ENCODE measurements at places on chromosomes 2 and 18.

DNA sequence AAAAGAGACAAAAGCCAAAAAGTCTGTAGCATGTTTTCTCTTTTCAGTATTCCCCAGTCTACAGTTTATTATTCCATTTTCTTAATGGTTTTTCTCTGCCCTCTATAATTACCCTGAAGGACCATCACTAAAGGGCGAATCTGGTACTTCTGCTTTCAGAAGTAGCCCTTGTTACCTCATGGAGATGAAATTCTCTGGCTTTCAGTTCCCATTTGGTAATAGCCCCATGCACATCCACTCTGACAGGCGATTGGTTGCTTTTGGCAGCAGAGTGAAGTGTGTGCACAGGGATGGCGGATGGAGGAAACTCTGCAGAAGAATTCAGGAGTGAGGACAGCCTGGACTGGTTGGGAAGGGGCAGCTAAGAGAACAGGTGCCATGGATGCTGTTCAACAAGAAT lies 66.3 kb upstream of the NABP1 start:
- peak; percentile 66 for DNase-seq

GRCh38 chr2:102597788-102598187 lies 21.6 kb upstream of the SLC9A2 start:
- no peak for DNase-seq

- DNase-seq, result no peak
Observed at GRCh38 chr2:179751163-179751809, 110.1 kb downstream of the ZNF385B start.

DNA sequence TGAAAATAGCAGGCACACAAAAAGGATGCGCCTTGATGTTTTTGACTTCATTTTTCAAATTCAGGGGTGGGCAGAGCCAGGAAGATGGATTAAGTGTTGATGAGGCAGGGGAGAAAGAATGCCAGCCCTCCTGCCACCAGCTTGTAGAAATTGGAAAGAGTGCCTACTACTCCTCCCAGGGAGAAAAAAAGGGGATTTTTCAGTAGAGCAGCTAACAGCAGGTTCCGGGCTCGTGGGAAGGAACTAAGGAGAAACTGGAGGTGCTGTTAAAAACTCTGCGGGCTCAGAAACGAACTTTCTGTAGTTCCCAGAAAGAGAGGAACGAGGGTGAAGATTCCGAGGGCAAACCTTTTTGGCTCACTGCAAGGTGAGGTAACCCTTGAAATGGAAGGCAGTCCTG lies 100.1 kb upstream of the MCFD2 start:
- DNase-seq, result no peak

DNA sequence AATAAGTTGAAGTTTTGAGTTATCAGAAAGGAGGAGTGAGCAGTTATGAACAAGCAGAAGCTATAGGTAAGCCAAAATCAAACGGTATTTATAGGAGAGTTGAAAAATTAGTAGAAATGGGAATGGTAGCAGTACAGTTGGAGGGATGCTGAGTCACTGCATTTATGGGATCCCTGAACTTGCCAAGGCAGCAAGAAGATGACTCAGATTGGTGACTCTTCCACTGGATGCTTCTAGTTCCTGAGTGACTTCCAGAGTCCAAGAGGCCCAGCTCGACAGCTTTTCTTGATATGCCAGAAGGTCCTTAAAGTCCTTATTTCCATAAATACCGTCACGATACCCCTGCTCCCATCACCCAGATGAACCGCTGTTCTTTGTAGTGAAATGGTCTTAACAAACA lies 31.1 kb upstream of the ACTR3 start:
- DNase-seq, result no peak

DNA sequence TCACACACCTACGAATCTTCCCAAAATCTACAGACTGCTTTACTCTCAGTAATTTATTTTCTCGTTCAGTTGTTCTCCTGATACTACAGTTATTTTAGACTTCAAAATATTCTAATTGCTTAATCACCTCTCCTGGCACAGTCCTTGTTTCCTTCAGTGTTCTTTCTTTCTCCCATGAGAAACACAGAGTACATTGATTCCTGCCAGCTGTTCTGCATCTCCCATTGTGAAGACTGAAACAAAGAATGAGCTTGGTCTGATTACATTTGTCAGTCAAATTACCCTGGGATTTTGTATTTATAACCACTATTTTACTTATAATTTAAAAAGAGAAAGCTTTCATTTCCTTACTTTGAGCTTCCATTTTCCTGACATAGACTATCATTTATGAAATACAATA lies 63.9 kb upstream of the TANK start:
- DNase-seq, result no peak

DNA sequence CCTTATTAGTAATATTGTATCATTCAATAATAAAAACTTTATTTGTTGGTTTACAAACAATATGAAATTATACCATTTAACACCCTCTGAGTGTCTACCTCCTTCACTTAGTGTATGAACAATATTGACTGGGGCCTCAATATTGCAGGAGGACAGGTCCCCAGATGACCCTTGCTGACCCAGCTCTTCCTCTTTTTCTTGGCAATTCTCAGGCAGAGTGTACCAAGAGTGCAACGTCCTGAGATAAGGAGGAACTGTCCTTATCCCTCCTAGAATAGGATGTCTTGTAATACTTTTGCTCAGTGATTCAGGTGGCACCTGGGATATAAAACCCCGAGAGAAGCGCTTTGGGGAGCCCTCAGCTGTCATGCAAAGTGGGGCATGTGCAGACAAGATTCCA lies 76.8 kb downstream of the PLA2R1 start:
- DNase-seq, result no peak

DNA sequence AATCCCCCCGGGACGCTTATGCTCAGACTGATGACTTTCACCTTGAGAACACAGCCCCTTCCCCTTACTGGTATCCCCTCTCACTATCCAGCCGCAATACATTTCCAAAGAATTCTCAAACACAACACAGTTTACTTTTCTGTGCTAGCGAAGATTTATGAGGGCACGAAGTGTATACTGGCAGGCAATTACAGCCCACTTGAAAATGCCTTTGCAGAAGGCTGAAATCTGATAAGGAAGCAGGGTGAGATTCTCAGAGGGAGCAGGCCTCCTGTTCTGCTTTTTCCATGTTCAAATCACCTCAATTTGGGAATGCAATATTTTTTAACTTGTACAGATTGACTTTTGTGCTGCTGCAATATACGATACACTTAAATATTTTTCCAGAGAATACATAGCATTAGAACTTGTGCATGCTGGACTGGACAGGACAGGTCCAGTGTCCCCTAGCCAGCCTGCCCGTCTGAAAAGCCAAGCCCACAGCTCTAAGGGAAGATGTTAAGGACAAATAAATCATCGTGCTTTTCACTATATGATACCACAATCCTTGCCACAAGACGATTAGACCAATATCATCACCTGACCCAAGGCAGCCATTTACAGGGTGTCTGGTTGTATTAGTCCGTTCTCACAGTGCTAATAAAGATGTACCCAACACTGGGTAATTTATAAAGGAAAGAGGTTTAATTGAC lies 262.1 kb downstream of the EPHA4 start:
- peak; percentile 41 for DNase-seq

GRCh38 chr2:106997204-106997603 lies 111.2 kb upstream of the ST6GAL2 start:
- DNase-seq, result no peak

- no peak for DNase-seq
Observed at GRCh38 chr18:77897606-77898005, 648.0 kb downstream of the GALR1 start.

GRCh38 chr18:47975701-47976100 lies 45.2 kb upstream of the SMAD2 start:
- no peak for DNase-seq

- no peak for DNase-seq
Observed at GRCh38 chr2:7559791-7560190, 642.6 kb downstream of the RNF144A start.

GRCh38 chr18:8847900-8848299 lies 142.5 kb downstream of the MTCL1 start:
- no peak for DNase-seq

DNA sequence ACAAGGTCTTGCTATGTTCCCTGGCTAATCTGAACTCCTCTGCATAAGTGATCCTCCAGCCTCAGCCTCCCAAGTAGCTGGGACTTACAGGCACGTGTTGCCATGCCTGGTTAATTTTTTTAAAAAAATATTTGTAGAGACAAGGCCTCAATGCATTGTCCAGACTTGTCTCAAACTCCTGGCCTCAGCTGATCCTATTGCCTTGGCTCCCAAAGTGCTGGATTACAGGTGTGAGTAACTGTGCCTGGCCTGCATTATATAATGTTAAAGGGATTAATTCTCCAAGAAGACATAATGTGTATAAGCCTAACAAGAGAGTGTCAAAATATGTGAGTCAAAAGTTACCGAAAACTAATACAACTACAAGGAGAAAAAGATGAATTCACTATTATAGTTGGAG lies 32.2 kb downstream of the BUB1 start:
- DNase-seq, result no peak

- no peak for DNase-seq
Observed at GRCh38 chr18:56910967-56911366, 235.9 kb upstream of the BOD1L2 start.

- DNase-seq, result no peak
Observed at GRCh38 chr2:18001671-18002070, 123.2 kb downstream of the KCNS3 start.

DNA sequence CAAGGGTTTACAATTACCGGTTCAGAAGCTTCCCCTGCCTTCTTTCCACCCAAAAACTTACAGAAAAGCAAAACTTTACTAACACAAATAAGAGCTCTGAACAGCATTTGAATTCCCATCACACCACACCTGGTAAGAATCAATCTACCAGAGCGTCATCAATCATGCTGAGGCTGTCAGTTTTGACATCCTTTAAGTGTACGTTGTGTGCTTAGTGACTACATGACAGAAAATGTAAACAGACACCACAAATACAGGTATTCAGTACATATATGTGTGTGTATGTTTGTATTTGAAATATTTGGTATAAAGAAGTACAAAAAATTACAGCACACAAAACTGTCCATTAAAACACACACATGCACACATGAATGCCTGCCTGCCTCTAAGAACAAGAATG lies 523.5 kb downstream of the TMEM182 start:
- DNase-seq, result no peak

GRCh38 chr2:82342356-82342755 lies 2037.8 kb upstream of the LRRTM1 start:
- no peak for DNase-seq

DNA sequence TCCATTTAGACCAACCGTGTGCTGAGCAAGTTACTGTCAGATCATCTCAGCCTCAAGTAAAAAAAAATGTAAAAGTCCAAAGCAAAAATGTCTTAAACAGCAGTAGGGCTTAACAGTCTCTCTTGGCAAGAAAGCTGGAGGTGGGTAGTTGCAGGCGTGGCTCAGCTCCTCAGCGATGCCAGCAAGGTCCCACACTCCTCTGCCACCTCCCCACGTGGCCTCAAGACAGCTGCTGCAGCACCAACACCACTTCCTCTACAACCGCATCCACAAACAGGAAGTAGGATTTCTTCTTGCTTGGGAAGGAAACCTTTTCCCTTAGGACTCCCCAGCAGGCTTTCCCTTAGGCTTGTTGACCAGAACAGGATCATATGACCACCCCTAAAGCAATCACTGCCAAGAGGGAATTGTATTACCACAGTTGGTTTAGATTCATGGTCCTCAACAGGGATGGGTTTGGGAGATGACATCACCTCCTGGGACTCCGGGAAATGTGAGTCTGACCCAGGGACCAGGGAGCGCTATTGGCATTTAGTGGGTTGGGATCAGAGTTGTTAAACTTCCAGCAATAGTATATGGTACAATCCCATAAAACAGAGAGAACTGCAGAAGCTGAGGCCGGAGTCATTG lies 97.1 kb downstream of the MAPK4 start:
- no peak for DNase-seq

DNA sequence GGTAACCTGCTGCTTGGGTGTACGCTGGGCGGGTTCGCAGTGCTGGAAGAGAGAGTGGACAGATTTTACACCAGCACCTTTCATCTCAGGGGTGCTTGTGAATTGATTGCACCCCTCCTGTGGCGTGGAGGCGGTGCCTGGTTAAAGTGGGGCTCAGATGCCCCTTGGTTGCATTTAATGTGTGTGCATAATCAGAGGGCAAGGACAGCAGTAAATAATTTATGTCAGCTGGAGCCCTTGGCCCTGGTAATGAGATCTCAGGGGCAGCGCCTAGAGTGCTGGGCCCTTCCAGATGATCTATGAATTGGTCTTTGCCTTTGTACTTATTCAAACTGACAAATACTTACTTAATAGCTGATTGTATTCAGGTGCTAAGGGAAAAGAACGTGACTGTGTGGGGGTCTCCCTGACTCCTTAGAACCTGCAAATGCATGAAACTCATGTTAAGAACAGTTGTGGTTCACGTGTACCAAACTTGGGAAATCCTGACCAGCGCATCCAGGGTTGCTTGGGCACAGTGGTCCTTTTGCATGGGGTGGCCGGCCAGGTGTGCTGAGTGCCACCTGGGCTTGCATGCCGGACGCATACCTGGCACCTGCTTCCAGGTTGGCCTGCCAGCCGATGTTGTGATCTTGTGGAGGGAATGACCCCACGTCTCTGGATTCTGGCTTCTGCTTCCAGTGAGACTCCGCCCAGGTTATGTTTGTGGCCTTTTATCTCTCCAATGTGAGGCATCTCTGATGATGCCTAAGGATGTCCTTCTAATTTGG lies 118.5 kb downstream of the AGAP1 start:
- no peak for DNase-seq

- no peak for DNase-seq
Observed at GRCh38 chr2:213959589-213959988, 451.3 kb upstream of the VWC2L start.

GRCh38 chr18:4264347-4264791 lies 190.7 kb downstream of the DLGAP1 start:
- no peak for DNase-seq

GRCh38 chr2:179605341-179605740 lies 256.1 kb downstream of the ZNF385B start:
- DNase-seq, result no peak

DNA sequence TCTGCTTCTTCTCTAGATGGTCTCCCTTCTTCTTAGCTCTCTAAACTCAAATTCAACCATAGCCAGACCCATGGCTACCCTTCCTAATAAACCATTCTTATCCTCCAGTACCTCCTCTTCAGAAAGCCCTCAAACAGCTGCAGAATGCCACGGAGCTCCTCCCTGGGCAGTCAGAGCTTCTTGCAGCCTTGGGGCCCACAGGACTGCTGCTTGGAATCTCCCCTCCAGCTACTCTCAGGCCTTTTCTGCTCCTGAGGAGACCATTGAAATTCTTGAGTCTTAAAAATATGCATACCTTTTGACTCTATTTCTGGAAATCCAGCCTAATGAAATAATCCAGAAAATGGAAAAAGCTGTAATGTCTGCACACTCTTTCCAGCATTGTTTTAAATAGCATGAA lies 30.7 kb downstream of the EFR3B start:
- no peak for DNase-seq
